NCI-H1930 (cell line): ENCODE measurements at places on chromosomes 6 and 20.

- no peak for DNase-seq
These were observed 179.7 kb upstream of the CDH4 start for GRCh38 chr20:61072398-61072797.

GRCh38 chr20:23562721-23563342 lies 5.5 kb downstream of the CST9L start:
- no peak for DNase-seq

GRCh38 chr20:34791289-34792020 lies 34.0 kb downstream of the NCOA6 start:
- no peak for DNase-seq

DNA sequence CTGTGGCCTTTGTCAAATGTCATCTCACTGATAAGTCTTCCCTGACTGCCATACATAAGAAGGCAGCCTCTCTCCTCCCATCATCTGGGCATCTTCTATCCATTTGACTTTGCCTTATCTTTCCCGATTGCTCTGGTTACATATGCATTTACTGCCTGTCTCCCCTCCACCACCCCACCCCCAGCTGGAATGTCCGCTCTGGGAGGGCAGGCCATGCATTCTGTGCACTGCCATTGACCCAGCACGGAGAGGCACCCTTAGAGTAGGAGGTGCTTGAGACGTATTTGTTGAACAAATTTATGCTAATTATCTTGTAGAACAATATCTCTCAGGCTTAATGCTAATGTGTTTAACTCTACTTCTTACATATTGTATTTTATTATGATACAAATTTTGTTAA lies 183.9 kb upstream of the HDAC2 start:
- no peak for DNase-seq

GRCh38 chr6:89311530-89311852 lies 3.6 kb downstream of the GABRR2 start:
- DNase-seq, result no peak
